Hair follicular keratinocyte (primary cell): ENCODE measurements at places on chromosomes 4 and X. TPM values are rescaled to one million over a fixed set of nuclear protein-coding genes. Genes with fewer than 3 reads are reported as not detected.

WAS gene
- 0.16 TPM in 1 of 2 replicates, not detected in the other for total RNA-seq

AKAP4 gene
- not detected in 2 replicates for total RNA-seq

GAGE1 gene
- not detected in 2 replicates for total RNA-seq

MAGEA4 gene
- not detected in 2 replicates for total RNA-seq

COL4A5 gene
- 33.2 and 66.1 TPM in 2 replicates for total RNA-seq

KLF8 gene
- 4.4 and 4.8 TPM in 2 replicates for total RNA-seq

UBE2K gene
- 23.9 and 54.6 TPM in 2 replicates for total RNA-seq

HNRNPD gene
- 35.8 and 72.0 TPM in 2 replicates for total RNA-seq

ACSL4 gene
- 69.4 and 72.5 TPM in 2 replicates for total RNA-seq

AFM gene
- total RNA-seq = not detected in 2 replicates

NBDY gene
- total RNA-seq = 11.0 and 26.5 TPM in 2 replicates

FGF2 gene
- total RNA-seq = 1.6 and 3.3 TPM in 2 replicates
